Epithelial cell of umbilical artery (primary cell): ENCODE measurements at places on chromosomes 16 and 17. TPM values are rescaled to one million over a fixed set of nuclear protein-coding genes. Genes with fewer than 3 reads are reported as not detected.

Gene ABCC6
- total RNA-seq, result under 0.01 and 1.4 TPM in 2 replicates

Gene RBFOX1
- not detected in 2 replicates for total RNA-seq

Gene MYH1
- total RNA-seq, result not detected in 2 replicates

Gene KCNJ16
- total RNA-seq, result under 0.01 TPM in 2 replicates

Gene CDH11
- 2.6 and 3.3 TPM in 2 replicates for total RNA-seq

Gene LITAF
- 1.4 and 5.5 TPM in 2 replicates for total RNA-seq
